ENCODE measurements at places on chromosomes 1 and 21. TPM values are rescaled to one million over a fixed set of nuclear protein-coding genes. Genes with fewer than 3 reads are reported as not detected.
A peak's percentile ranks its signal among the peaks of the same experiment; 100 is the strongest.

DCST1 gene
- not detected for total RNA-seq

RYR2 gene
- total RNA-seq, result 2.5 TPM

COA6 gene
- total RNA-seq, result 6.4 TPM

DBT gene
- total RNA-seq, result 7.6 TPM

RGS18 gene
- 0.19 TPM for total RNA-seq

IGSF5 gene
- 2.0 TPM for total RNA-seq

CACHD1 gene
- 4.9 TPM for total RNA-seq

ELAPOR1 gene
- 106 TPM for total RNA-seq

CFHR5 gene
- total RNA-seq, result 0.06 TPM

ADCY10 gene
- 0.12 TPM for total RNA-seq

ROR1 gene
- 10.0 TPM for total RNA-seq

SH2D2A gene
- 0.69 TPM for total RNA-seq

EXTL1 gene
- total RNA-seq, result 0.14 TPM

CFAP57 gene
- total RNA-seq, result 0.14 TPM

LCE2C gene
- not detected for total RNA-seq

AMPD1 gene
- total RNA-seq, result not detected

BACE2 gene
- 85.6 TPM for total RNA-seq

GRCh38 chr1:172949096-172949495, 101.6 kb downstream of the TNFSF18 start:
- no peak for DNase-seq

GRCh38 chr1:205688171-205689080, 8.1 kb upstream of the SLC45A3 start:
- no peak for DNase-seq

GRCh38 chr21:15365751-15366392, 301.1 kb upstream of the NRIP1 start:
- no peak for DNase-seq

DNA sequence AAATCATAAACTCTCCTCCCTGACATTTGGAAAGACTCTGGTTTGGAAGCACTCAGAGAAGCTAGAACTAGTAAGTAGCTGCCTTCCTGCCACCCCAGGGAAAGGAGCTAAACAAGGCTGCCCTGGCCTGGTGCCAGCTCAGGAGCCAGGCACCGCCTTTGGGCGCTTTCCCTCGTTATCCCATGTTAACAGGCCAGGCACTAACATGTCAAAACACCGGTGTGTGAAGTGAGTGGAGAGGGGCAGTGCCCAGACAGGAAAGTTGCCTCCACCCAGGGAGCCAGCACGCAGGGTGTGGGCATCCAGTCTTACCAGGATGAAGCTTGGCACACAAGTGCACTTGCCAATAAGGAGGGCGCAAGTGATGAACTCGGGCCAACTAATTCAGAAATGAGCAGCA, 346.8 kb downstream of the RRAGC start:
- DNase-seq, result no peak

- DNase-seq, result no peak
Measured at GRCh38 chr1:82317671-82318070, 516.9 kb downstream of the ADGRL2 start.

GRCh38 chr1:41241354-41241748, 755 bp downstream of the SCMH1 start:
- peak; percentile 85 for DNase-seq

- no peak for DNase-seq
Measured at GRCh38 chr1:38724160-38725131, 135.1 kb downstream of the RRAGC start.

DNA sequence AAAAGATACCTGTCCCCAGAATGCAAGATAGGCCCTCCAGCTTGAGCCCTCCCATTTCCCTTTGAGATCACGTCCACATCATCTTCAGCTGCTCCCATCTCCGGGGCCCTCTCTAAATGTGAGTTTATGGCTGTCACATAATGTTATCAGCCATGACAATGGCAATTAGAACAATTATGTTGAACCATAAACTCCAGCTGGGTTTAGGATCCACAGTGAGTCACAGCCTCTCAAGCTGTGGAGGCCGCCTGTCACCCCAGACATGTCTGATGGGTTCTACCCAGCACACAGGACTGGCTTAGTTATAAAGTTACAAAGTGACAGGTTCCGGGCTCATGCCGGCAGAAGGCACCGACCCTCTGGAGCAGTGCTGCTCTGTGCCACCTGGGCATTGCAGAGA, 597.3 kb downstream of the PTPRU start:
- no peak for DNase-seq

GRCh38 chr1:224736619-224737352, 120.7 kb downstream of the CNIH3 start:
- no peak for DNase-seq

GRCh38 chr21:14995695-14996490, 68.9 kb downstream of the NRIP1 start:
- peak; percentile 27 for DNase-seq

- DNase-seq, result peak; percentile 78
Measured at GRCh38 chr1:33255347-33256220, 708 bp upstream of the ZNF362 start.

GRCh38 chr1:207803678-207804077, 51.8 kb downstream of the CD46 start:
- no peak for DNase-seq

GRCh38 chr1:234716908-234717375, 107.0 kb upstream of the IRF2BP2 start:
- DNase-seq, result no peak

GRCh38 chr21:39385299-39386145, 36.6 kb upstream of the HMGN1 start:
- DNase-seq, result peak; percentile 91

GRCh38 chr1:25875856-25876692, 566 bp upstream of the PAQR7 start:
- DNase-seq, result no peak

- no peak for DNase-seq
Measured at GRCh38 chr1:225736437-225737098, 41.1 kb upstream of the SRP9 start.

DNA sequence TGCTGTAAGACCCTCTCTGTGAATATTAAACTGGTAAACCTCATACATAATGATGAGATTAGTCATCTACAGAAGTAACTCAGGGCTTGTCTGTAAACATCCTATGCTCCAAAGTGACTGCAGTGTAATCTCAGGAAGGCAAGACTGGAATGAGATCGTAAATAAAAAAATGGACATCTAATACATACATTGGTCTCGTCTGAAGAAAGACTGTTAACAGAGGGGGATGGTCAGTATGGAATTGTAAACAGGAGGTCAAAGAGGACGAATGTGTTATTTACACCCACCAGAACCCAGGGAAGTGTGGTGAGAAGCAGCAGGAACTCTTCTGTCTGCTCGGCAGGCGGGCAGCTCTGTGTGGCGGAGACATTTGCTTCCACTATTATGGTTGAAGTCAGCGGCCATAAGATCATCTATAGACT, 51.4 kb downstream of the DISC1 start:
- no peak for DNase-seq

- DNase-seq, result no peak
Measured at GRCh38 chr1:234975122-234975940, 153.3 kb downstream of the TOMM20 start.

DNA sequence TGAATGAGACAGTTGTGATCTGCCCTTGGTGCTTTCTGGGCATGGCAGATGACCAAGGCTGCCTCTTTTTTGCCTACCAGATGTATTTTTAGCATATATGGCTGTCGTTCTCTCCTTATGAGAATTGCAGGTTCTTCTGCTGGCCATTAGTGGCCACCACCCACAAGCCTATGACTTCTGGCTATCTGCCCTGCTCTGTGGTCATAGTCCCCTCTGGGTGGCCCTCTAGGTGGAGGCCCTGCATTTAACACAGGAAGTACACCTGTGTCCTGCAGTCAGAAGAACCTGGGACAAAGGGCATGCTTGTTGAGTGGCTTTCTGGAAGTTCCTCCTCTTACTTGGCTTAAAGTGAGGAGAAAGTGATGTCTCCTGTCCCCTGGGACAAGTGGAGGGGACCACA, 6.5 kb downstream of the FCAMR start:
- DNase-seq, result no peak

DNA sequence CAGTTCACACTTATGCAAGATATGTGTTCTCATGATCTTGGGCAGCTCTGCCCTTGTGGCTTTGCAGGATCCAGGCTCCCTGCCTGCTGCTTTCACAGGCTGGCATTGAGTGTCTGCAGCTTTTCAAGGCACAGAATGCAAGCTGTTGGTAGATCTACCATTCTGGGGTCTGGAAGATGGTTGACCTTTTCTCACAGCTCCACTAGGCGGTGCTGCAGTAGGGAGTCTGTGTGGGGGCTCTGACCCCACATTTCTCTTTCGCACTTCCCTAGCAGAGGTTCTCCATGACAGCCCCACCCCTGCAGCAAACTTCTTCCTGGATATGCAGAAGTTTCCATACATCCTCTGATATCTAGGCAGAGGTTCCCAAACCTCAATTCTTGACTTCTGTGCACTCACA, 500.5 kb downstream of the BRINP3 start:
- no peak for DNase-seq

DNA sequence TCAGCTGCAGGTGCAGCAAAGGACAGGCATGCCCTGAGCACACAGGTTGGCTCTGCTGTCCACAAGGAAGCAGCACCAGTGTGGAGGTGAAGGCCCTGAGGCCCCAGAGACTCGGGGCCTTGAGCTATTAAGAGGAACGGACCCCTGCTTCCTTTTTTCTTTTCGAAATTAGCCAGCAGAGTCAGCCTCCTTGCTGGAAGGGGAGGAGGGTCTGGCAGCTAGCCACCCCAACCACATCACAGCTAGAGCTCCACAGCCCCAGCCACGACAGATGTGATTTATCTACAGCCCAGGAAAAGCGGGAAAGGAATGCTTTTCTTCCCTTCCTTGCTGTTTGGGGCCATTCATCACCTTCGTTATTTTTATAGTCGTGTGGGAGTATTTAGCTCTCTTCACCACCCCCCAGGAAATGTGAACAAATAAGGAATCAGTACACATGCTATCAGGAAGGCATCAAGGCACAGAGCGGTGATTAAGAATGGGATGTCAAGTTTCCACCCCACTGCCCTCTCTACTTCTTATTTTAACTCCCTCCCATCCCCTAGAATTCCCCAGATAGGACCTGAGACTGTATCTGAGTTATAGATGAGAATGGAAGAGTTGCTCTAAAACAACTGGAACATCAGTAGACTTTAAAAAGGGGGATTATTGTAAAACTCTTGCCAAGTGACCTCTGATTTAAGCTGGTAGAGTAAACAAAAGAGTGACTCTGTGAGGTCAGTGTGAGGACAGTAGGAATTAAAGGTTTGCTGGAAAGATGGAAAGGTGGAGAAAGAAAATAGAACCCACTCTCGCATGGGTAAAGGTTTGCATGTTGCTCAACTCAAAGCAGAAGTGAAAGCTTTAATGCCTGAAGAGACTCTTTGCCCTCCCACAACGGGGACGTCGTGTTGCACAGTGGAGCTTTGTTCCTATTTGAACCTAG, 224.7 kb upstream of the GJB5 start:
- DNase-seq, result no peak

- peak; percentile 75 for DNase-seq
Measured at GRCh38 chr1:95232646-95233318, 1.2 kb upstream of the RWDD3 start.

- DNase-seq, result no peak
Measured at GRCh38 chr1:43358121-43358745, 548 bp upstream of the CDC20 start.

Measured in pancreas (tissue), 10 donors.